HuH-7.5 (cell line): ENCODE measurements at places on chromosomes 1 and 21.

DNA sequence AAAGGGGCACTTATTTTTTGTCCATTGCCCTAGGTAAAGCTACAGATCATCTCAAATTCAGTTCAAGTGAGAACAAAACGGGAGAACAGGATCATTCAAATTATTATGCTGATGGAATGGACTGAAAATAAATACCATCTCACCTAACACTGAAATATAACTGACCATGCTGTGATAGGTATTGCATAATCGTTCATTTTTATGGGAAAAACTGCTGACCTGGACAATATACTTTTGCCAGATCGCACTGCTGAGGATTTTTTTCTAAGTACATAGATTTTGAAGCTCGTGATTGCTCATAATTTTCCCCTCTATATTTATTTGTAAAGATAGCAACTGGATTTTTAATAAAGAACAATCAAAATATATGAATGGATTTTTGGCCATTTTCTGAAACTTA, 636.6 kb upstream of the NEGR1 start:
- DNase-seq, result no peak

- no peak for DNase-seq
Measured at GRCh38 chr1:99818063-99818699, 32.0 kb upstream of the AGL start.

DNA sequence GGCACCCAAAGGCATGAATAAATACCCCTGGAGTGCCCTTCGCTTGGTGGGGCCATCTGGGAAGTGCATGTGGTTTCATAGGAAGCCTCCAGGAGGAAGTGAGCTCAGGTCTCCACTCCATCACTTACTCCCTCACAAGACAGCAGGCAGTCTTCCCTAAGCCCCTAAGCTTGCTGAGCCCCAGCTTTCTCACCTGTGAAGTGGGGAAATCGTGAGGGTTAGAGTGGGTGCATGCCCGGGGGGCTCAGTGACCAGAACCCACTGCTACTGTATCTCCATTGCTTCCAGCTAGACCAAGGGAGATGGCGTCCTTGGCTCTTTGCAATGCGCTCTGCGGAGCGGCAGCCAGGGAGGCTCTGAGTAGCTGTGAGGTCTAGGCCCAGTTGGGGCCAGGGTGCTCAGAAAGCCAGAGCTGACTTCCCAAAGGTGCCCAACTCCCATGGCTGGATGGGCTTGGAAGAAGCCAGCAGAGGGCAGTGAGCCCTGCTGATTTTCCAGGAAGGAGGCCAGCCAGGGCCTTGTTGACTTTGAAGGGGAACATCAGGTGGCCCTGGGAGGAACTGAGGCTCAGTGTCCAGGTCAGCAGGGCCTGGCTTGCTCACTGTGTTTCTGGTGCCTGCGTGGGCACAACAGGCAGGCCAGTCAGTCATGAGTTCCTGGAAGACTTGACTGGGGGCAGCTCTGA, 27.3 kb downstream of the CDCP2 start:
- peak; percentile 35 for DNase-seq

GRCh38 chr1:101325144-101325543, 88.3 kb downstream of the S1PR1 start:
- no peak for DNase-seq

DNA sequence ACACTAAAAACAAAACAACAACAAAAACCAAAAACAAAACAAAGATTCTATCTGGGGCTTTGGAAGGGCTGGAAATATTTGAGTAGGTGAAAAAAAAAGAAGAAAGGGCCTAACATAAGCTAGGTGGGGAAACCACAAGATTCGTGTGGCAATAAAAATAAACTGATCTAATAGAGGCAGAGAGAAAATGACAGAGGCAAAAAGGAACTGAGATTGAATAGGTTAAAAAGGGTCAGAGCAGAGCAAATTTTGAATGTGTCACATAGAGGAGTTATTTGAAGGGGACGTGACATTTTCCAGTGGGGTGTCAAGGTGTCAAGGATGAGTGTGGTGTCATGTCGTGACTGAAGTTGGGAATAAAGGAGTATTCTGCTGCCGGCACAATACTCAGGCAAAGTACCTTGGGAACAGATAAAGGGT, 65.2 kb upstream of the RALGPS2 start:
- DNase-seq, result no peak

DNA sequence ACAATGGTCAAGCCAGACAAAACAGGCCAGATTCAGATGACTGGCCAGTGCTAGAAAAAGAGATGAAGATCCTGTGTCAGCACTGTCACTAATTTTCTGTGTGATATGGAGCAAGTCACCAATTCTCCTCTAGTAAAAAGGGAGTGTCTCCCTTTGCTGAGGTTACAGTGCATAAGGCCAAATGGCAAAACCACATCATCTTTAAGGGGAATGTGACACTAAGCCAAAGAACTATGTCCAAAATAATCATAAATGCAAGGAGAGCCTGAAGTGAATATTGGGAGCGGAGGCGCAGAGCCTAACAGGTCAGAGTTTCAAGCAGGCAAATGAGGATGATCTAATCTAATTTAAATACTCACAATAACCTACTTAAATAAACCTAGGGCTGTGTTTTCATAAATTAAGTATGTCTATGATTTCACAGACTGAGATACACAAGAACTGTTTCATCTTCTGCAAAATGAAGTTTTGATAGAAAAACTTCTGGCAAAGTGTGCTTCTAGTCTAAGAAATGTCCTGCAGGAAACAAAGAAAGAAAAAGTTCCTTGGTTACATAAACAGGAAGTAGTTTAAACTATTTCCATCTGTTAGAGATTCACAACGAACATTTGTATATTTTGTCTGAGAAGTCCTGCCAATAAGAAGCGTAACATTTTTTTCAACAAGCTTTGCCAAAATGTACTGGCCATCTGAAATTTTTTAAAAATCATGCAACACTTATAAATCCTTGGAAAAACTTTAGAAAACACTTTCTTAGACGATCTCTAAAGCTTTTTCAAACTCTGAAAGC, 290.2 kb downstream of the LRRC40 start:
- DNase-seq, result no peak

- DNase-seq, result no peak
Measured at GRCh38 chr1:18257778-18258177, 150.2 kb downstream of the IGSF21 start.

- DNase-seq, result no peak
Measured at GRCh38 chr1:244196571-244197285, 145.6 kb downstream of the ZBTB18 start.

- no peak for DNase-seq
Measured at GRCh38 chr1:39576016-39576657, 453 bp downstream of the PABPC4 start.

GRCh38 chr1:236141447-236142252, 689 bp upstream of the GPR137B start:
- peak; percentile 72 for DNase-seq

- no peak for DNase-seq
Measured at GRCh38 chr21:33206771-33207281, 22.9 kb upstream of the IFNAR2 start.
